ENCODE measurements at places on chromosomes 2 and 18.

DNA sequence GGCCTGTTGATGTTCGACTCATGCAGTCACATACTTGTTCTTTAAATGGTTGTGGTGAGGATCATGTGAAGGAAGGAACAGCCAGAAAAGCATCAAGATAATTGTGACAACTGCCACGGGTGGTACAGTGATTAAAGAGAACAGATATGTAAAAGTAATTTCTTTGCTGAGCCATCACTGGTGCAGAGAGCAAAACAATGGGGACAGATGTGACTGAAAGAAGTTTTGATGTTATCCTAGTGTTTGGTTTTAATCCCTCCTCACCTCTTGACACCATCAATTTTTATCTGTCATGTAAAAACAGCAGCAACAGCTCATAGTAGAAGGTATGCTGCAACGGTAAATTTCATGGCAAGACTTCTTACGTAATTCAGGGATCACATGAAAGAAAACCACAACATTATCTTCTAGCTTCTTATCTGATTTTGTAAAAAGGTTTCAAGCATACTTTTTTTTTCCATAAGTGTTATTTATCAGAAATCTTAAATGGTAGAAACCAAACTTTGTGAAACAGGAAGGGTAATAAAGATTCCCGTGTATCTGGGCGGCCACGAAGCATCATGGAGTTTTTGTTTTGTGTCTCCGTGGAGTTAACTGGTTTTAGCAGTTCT is 65.2 kb downstream of the PLCL1 start:
- DNase-seq, result no peak

DNA sequence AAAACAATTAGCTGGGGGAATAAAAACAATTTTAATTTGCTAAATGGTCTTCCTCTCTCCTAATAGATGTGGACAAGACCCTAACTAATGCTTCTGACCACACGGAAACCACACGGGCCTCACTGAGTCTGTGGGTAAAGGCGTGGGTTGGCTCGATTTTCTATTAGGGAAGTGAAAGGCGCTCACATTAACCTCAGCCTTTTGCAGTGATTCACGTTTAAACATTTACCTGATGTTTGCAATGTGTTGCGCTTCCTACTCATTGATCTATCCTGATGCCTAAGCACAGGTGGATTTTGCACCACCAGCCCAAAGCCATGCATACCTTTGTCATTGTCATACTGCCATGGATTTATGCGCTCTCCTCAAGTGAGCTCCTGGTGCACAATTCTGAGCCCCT is 35.6 kb upstream of the NRP2 start:
- DNase-seq, result no peak

- DNase-seq, result no peak
Measured at GRCh38 chr2:144830543-144830942, 310.6 kb upstream of the ZEB2 start.

DNA sequence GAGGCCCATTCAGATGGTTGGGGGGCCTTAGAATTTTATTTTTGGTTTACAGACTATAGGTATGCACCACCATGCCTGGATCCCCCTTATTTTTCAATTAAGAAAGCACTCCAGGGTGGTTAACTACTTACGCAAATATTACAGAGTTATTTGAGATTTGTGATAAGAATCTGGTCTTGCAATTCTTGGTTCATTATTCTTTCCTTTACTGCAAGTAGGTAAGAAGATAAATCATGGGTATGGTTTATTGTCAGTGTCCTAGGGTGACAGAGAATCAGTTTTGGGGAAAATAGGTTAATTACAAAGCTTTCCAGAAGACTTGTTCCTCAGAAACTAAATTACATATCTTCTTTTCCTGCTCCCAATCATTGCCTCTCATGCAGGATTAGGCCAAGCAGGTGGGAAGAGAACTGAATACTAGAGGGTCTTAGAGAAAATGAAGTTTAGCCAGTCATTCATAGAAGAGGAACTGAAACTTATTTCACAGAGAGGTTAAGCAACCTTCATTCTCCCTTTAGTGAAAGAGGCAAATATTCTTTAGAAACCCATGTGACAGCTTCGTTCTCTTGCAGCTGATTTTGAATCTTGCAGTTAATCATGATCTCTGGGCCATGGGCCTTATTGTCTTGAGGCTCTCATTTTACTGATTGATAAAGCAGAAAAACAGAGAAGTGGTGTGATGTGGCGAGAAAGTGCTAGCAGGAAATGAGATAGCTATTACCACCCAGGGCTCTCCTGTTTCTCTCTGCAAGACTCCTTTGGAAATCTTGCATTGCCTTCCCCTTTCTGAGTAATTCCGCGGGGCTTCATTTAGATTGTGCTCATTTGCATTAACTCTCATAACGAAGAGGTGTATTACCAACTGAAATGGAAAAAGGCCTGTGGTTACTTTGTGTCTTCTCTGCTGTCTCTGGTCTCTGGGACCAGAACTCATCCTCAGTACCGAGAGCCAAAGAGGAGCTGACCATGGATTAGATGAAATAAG is 44.8 kb upstream of the ARHGAP25 start:
- no peak for DNase-seq

DNA sequence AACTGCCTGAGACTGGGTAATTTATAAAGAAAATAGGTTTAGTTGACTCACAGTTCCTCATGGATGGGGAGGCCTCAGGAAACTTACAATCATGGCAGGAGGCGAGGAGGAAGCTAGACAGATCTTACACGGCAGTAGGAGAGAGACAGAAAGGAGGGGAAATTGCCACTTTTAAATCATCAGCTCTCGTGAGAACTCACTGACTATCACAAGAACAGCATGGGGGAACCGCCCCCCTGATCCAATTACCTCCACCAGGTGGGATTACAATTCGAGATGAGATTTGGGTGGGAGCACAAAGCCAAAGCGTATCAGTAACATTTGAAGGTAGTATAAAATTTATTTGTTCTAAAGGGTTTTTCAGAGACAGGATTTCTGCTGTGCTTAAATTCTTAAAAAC is 5.4 kb downstream of the GALM start:
- DNase-seq, result no peak

DNA sequence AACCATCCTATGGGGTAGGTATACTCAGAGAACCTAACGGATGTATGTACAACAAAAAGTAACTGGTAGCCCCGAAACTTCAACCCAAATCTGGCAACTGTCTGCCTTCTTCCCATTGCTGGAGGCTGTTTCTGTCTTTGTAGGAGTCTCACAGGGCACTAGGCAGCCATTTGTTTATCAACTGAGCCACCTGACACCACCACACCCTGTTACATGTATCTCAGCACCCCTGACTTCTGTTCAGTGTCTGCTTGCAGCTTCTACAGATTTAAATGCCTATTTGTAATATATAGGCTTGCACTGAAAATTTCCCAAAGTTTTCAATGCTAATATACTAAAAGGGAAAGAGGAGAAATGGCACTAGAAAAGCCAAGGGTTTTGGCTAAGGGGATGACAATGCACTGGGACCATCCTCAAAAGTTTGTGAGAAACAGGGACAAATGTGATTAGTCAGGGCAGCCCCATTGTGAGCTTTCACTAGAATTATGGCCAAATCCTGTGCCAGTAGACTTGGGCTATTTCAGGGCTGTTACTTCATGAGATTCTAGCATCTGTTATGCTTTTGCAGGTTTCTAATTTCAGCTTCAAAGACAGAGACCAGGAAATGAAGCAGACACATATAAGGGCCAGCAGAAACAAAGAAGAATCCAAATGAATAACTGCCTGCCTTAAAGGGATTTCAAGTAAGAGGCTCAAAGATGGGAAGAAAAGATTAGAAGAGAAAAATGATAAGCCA is 103.3 kb downstream of the MYO5B start:
- no peak for DNase-seq

- no peak for DNase-seq
Measured at GRCh38 chr2:128154225-128154624, 63.2 kb downstream of the UGGT1 start.

DNA sequence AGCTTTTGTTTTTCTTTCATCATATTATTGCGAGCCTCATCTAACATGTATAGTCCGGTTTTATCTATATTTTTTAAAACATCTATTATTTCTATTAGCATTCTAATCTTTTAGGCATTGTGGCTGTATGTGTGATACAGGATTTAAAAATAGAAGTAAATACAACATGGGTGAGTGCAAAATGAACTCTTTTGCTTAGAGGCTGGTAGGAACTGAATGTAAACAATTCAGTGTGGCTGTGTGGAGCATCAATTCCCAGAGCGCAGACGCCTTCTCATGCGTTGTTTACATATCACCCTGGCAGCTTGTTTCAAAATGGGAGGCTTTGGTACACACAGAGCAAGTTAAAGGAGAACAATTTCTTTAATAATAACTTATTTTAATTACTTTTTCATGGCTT is 836 bp downstream of the DTNA start:
- DNase-seq, result no peak

- no peak for DNase-seq
Measured at GRCh38 chr2:42913280-42913878, 121.0 kb upstream of the HAAO start.

DNA sequence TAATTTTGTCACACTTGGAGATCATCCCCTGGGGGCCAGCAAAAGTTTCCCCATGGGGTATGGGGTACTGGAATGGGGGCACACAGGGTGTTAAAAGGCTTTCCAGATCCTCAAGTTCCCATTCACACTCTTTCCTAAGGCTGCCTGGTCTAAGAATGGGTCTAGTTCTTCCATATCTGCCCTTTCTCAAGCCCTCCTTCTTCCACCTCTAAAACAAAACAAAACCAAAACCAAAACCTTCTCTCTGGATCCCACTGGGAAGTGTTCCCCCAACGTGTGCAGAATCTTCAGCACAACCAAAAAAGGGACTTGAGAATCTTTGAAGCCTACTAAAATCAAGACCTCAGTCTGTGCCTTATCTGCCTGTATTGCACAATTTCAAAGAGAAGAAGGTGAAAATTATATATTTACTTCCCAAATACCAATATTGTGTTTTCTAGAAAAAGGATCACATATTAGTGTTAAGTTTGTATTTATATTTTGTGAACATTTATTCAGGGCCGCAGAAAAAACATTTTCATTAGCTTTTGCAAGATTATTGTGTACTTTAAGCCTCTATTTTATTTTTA is 207.2 kb upstream of the TCF4 start:
- no peak for DNase-seq

- DNase-seq, result no peak
Measured at GRCh38 chr2:132923787-132924186, 253.8 kb upstream of the LYPD1 start.

DNA sequence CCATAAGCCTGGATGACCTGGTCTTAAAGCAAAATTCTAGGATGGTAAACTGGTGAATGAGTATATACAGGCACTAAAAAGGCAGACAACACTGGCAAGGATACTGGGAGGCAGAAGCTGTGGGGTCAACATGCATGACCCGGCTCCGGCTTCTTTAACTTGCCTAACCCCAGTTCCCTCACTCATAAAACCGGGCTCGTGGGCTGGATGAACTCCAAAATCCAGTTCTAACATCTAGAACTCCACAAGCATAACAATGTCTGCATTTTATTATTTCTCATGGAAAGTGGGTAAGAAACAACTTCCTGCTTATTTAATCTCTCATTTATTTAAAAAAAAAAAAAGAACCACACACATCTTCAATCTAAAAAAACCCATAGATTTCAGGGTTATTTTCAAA is 57.3 kb downstream of the FARSB start:
- no peak for DNase-seq

DNA sequence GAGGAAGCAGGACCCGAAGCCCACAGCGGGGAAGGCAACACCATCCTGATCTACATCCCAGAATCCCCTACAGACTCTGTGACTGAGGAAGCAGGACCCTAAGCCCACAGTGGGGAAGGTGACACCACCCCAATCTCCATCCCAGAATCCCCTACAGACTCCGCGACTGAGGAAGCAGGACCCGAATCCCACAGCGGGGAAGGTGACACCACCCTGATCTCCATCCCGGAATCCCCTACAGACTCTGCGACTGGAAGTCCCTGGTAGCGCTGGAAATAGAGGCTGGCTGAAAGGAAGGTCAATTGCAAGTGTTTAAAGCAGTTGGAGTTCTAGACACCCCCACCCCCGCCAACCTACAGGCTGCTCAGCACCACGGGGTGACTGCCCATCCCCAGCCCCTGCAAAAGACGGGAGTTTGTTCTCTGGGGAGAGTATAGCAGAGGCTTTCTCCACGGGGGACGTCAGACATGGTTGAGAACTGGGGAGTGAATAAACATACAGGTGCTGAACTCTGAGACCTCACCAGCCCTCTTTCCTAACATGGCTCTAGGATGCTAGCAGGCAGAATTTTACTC is 21.0 kb downstream of the CIB4 start:
- no peak for DNase-seq

DNA sequence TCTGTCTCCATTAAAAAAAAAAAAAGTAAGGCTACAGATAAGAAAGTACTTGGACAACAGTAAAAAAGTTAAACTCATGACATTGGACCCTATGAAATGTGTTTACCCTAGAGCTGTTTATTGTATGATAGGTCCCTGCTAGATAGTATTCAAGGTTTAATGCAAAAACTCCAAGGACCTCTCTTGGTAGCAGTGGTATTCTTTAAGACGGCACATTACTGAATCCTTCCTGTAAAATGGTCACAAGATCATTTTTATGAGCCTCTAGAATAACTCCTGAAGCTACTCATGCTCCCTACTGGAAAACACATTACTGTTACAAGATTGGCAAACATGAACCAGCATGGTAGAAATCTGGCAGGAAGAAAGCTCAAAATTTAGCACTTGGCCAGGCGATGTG is 38.8 kb downstream of the GALM start:
- DNase-seq, result no peak

GRCh38 chr2:207137596-207138337 is 28.0 kb downstream of the KLF7 start:
- DNase-seq, result no peak

GRCh38 chr18:14031053-14031452 is 101.2 kb downstream of the ZNF519 start:
- no peak for DNase-seq

- DNase-seq, result no peak
Measured at GRCh38 chr2:19823507-19823906, 78.3 kb downstream of the TTC32 start.

DNA sequence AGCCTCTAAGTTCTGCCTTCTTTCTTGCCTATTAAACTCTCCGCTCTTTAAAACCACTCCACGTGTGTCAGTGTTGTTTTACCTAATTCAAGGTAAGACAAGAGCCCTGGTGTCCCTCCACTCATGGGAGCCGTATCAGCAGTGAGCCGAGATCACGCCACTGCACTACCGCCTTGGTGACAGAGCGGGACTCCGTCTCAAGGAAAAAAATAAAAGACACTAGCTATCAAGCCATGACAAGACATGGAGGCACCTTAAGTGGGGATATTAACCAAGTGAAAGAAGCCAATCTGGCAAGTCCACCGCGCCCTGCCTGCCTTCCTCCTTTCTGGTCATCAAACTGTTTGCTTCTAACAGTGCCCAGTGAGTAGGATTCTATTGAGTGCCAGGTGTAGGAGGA is 40.2 kb upstream of the LBH start:
- no peak for DNase-seq

Measured in RWPE2 (cell line).